ENCODE measurements at places on chromosomes 13 and 19. TPM values are rescaled to one million over a fixed set of nuclear protein-coding genes. Genes with fewer than 3 reads are reported as not detected.

The FFAR3 gene
- not detected for total RNA-seq

The PRODH2 gene
- not detected for total RNA-seq

The PEAK3 gene
- total RNA-seq = 0.35 TPM

The PSG5 gene
- total RNA-seq = not detected

GRCh38 chr19:5216141-5216847 lies 124.3 kb downstream of the PTPRS start:
- DNase-seq = no peak

- no peak for DNase-seq
Measured at GRCh38 chr13:81488021-81488420, 1147.1 kb upstream of the SPRY2 start.

DNA sequence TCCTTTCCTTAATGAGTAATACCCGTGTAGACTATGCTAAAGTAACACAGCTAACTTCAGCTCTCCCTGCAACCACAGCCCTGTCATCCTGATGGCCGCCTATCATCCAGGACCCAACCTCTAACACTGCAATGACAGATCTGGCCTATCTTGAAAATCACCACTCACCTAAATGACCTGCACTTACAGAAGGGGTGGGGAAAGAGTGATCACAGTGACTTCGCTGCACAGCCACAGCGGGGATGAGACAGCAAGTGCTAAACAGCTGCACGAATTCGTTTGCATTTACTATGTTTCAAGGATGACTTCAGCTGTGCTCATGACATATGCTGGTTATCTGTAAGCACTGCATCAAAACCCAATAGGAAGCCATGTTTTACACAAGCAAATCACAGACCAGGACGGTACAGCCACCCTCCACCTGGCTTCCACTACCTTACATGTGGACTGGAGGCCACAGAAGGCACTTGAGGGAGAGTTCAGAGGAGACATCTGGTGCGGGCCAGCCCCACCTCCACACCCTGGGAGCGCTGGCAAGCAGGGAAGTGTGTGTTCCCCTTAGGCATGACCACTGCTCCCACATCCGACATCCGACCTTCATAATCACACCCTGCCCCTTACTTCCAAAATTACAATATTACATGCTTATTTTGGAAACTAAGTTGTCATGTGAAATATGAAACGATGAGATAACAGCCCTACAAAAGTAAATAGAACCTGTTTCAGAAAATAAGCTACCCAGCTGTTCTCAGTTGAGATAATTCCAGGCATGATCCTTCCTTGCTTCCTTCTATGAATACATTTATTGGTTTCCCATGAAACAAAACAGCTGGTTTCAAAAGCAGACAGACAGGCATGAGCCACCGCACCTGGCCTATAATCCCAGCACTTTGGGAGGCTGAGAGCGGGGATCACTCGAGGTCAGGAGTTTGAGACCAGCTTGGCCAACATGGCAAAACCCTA lies 95.7 kb downstream of the STK24 start:
- DNase-seq = no peak

All from ovary (tissue), 10 donors.